ENCODE measurements at places on chromosomes 1 and 21.

DNA sequence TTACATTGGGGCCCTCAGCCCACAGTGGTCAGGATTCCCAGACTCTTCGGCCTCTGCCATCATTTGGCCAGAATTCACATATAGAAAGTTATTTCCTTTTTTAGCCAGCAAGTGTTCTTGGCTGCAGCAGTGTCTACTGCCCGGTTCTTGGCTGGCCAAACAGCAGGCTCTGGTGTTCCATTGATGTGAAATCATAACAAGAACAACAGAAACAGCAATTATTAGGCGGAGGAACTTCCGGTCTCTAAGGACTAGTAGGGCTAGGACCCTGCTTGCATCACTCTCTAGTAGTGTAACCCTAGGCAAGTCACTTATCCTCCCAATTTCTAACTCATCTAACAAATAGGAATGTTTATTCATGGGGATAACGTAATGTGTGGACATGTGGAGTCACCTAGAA lies 8.7 kb upstream of the GJA5 start:
- DNase-seq: no peak

DNA sequence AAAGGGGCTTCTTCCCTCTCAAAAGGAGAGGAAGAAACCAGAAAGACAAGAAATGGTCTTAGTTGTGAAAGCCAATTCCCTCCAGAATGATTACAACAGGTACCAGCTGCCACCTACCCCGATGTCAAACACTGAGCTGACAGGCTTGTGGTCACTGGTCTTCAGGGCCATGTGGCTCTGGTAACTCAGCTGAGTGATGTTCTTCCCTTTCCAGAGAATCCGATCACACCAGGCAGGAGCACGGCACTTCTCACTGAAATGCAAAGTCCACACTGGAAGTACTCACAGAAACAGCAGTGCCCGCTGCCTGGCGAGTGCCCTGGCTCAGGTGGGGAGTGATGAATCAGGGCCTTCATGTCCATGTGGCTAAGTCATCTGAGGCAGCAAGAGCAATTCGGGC lies 18.7 kb upstream of the MTF1 start:
- no peak for DNase-seq

DNA sequence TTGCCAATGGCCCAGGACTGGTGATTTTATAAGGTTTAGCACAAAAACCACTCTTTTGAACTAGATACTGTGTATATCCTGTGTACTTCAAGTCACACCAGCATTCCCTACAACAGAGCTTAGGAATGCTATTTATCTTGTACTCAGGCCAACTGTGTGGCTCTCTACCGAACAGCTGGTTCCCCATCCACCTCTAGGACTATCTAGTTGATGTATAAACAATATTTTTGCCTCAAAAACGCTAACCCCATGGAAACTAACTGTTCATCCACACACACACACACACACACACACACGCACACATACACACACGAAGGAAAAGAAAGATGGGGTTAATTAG lies 28.7 kb upstream of the SLC45A3 start:
- no peak for DNase-seq

GRCh38 chr1:11681071-11681771 lies at the start of gene MAD2L2:
TSS of gene MAD2L2 (minus strand) at chr1:11681148. CDS start at chr1:11680601, 547 bp downstream.
- peak; percentile 86 for DNase-seq

DNA sequence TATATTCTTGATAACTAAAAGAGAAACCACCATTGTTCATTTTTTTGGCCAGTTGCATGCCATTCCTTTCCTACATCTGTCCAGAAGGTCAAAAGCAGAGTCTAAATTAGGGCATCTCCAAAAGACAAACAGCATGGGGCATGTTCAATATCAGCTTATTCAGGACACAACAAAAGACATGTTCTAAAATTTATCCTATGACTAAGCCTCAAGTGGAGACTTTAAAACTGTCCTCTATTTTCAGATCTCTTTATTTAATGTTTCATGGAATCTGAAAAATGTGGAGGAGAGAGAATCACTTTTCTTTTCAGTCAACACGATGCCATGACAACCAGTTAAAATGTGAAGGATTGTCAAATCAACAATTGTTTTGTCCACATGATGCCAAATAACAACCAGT lies 303.4 kb upstream of the PRMT6 start:
- DNase-seq: no peak

GRCh38 chr1:152141971-152142584 lies 16.9 kb downstream of the RPTN start:
- DNase-seq: no peak

- no peak for DNase-seq
Measured at GRCh38 chr1:20154301-20154831, 15.2 kb downstream of the PLA2G2F start.

- no peak for DNase-seq
Measured at GRCh38 chr1:204335533-204335932, 24.2 kb downstream of the PLEKHA6 start.

DNA sequence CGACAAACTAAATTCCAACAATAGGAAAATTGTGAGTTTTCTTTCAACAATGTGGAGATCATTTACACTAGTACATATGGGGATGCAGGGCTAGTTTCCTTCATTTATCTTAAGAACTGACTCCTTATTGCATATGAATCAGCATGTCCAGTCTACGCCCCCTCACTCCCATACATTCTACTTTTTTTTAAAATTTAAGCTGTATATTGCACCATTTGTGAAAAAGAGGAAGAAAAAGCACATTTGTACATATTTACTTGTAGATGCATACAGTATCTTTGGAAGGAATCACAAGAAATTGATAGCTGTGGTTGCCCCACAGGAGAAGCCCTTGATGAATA lies 15.9 kb downstream of the VPS26C start:
- no peak for DNase-seq

DNA sequence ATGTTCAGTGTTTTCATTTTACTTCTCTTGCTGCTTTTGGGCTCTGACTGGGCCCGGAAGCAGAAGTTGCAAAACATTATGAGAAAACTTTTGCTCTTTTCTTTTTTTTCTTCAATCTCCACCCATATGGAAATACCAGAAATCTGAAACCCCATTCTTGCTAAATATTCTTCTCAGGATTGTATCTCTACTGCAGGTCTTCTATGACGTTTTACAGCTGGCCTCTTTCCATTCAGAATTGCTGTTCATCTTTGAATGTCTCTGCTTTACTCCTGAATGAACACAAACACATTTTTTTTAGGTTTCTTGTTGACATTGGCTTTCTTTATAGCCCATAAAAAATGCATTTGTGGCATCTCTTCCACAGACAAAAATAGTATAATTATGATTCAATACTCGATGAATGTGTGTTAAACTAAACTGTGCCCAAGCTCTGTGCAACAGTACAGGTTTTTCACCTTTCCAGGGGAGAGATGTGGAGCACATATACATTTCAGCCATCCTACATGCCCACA lies 18.8 kb downstream of the PTPRC start:
- DNase-seq: no peak

Measured in effector CD8-positive, alpha-beta T cell (primary cell).